ENCODE measurements at places on chromosomes 7 and 10.

- DNase-seq: no peak
Observed at GRCh38 chr7:130940326-130940725, 206.3 kb upstream of the KLF14 start.

DNA sequence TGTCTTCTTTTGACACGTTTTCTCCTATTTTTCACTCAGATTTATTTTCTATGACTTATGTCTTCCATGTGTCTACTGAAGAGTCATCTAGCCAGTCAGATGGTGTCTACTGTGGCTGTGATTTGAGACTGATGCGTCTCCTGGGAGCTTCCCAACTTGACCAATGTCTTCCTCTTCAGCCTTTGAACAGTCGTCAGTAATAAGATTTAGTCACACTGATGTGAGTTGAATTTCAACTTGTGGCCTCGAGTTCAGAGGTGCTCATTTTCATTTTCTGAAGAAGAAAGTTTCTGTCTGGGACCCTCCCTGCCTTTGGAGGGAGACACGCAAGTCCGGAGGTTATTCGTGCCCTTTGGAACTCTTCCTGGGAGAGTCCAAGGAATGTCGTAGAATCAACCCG lies 221.9 kb upstream of the INHBA start:
- peak; percentile 58 for DNase-seq

DNA sequence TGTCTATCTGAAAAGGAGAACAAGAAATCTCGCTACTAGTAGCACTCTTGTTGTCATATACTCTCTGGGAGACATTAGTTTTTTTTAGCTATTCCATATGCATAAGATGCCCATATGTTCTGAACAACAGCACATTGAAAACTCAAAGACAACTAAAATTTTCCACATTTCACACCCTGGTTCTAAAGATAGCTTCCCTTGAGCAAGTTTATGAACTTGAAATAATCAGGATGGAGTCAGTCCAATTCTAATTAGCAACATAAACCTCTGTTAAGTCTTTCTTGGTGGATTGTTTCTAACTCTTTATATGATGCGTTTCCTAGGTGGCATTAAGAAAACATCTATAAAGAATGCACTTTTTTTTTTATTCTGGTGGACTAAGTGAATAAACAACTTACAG lies 1095.3 kb downstream of the GRM8 start:
- no peak for DNase-seq

DNA sequence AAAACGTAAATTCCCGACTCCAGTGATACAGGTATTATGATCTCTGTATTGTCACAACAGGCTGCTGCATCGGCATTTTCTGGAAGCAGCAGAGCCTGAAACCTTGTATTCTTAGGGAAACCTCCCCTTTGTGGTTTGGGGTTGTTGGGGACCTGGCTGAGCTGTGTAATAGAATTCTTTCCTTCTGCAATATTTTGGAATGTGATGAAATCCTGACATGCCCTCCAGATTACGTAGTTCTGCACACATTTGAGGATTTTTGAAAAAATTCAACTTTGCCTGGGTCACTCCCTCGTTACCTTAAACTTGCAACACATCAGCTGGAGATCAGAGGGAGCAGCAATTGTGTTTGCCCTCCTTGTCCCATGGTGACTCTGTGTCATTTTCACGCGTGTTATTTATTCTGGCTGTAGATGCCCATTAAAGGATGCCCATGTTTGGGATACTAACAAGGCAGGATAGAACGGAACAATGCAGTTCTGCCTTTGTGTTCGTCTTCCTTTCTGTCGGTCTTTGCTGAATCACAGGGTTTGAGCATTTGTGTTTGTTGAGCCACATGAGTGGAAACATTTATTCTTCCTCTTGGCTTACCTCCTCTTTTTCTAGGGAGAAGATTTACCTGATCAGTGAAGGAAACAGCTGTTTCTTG lies 181.7 kb downstream of the TCF7L2 start:
- DNase-seq: no peak

- DNase-seq: no peak
Observed at GRCh38 chr7:45028138-45028919, 28.3 kb downstream of the CCM2 start.

GRCh38 chr7:115368998-115369397 lies 447.1 kb downstream of the MDFIC start:
- no peak for DNase-seq

- DNase-seq: peak; percentile 6
Observed at GRCh38 chr10:35056686-35057085, 33.5 kb downstream of the CUL2 start.

DNA sequence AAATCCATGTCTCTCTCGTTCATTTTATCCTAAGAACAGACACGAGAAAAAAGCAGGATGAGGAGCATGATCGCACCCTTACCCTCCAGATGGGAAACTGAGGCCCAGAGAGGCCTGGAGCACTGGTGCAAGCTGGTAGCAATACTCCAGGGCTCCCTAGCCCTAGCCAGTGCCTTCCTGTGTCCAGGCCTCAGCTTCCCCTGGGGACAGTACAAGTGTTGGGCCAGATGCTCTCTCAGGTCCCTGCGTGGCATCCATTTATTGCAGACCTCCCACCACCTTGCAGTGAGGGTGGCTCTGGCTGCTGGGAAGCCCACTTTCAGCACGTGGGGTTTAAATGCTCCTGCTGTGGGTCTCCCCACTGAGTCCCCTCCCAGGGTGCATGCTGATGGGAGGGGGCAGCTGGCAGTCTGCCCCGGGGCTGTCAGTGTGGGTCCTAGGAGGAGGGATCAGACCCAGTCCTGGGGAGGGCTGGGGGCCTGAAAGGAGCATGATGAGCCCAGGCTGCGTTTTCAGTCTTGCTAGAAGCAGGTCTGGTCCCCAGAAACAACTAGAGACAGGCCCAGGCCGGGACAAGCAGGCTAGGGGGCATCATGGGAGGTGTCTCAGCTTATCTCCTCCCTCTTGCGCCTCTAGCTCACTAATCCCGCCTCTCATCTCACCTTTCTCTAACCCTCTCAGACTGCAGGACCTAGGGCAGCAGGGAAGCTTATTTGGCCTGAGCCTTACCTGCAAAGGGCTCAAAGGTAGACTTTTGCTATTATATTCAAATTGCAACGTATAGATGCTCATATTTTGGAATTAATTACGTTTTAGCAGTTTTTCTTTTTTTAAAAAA lies 662 bp upstream of the PPIF start:
- DNase-seq: no peak

DNA sequence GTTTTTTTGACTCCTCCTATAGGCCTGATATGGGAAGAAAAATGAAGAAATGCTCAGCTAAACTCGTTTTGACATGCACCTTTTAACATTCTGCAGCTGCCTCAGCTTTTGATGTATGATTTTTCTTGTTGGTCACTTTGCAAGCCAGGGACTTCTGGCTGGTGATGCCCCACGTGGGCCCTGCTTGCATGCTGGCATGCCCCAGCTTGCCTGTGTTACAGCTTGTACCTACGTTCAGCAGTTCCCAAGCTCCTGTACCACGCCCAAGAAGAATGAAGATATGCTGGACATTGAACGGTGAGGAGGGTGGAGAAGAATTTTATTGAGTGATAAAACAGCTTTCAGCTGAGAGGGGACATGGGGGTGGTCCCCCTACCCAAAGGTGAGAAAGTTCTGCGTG lies 245.6 kb upstream of the FZD8 start:
- no peak for DNase-seq

- DNase-seq: no peak
Observed at GRCh38 chr10:71015674-71016073, 127.3 kb upstream of the PCBD1 start.

DNA sequence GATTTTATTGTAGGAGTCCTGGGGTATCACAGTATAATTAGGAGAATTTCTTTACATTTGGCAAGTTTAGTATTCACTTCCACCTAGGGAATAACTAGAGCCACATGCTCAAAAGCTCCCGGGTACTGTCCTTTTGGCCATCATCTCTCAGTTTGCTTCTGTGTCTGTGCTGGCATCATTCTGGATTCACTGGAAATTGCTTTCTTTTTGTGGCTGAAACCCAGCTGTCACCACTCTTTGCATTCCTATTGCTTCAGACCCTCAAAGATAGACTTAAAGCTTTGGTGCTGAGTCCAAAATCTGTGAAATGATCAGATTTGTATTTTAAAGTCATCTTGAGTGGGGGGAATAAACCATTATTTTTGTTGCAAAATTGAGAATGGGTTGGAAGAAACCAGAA lies 8.9 kb downstream of the SDK1 start:
- no peak for DNase-seq
